ENCODE measurements at places on chromosomes 16 and 17. TPM values are rescaled to one million over a fixed set of nuclear protein-coding genes. Genes with fewer than 3 reads are reported as not detected.

- no peaks in the 10 kb centered on the region for H3K27me3 ChIP-seq
- peak overlapping the region; percentile 71 for H3K27ac ChIP-seq
- no peak for DNase-seq
- H3K36me3 ChIP-seq: peaks cover 5% of the 10 kb centered on the region
- H3K4me3 ChIP-seq: no peak overlapping the region
- peaks cover 65% of the 10 kb centered on the region for H3K4me1 ChIP-seq
Measured at GRCh38 chr16:89314854-89315253, 97.4 kb downstream of the ZNF778 start.

GRCh38 chr17:39306509-39307212 is 80.9 kb upstream of the STAC2 start:
- H3K4me3 ChIP-seq: no peak overlapping the region
- peak overlapping the region; percentile 2 for H3K27ac ChIP-seq
- H3K27me3 ChIP-seq: no peaks in the 10 kb centered on the region
- peaks cover 13% of the 10 kb centered on the region for H3K4me1 ChIP-seq
- peaks cover 27% of the 10 kb centered on the region for H3K36me3 ChIP-seq

- no peaks in the 10 kb centered on the region for H3K36me3 ChIP-seq
- H3K4me1 ChIP-seq: peaks cover 6% of the 10 kb centered on the region
- DNase-seq: no peak
- no peaks in the 10 kb centered on the region for H3K27me3 ChIP-seq
Measured at GRCh38 chr16:10600782-10601443, 20.5 kb upstream of the EMP2 start.

DNA sequence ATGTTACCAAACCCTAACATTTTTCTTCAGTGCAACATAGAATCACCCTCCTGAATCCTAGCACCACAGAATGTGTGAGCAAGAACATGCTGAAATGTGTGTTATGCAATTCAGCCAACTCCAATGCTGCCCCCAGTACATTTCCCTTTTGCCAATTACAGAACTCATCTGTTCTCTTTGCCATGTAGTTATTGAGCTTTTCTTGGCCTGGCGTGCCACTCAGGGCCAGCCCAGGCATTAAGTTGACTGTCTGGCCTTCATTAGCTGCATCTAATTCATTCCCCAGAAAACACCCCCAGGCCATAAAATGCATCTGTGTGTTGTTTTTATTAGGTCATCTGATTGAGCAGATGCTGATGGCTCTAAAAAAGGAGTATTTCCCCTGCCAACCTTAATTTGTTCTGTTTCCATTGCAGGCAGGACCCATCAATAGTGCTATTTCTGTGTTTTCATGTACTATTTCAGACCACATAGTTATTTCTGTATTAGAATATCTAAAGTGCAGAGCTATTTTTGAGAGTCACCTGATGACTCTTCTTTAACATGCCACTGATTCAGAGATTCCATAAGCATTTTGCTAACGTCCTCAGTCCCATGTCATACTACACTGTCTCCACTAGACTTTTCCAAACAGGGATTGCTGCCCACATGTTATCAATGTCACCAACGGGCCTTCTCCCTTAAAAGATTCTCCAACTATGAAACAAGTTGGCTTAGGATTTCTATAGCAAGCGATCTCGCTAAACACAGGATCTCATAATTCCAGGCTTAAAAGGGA is 969.7 kb downstream of the CDH11 start:
- no peak overlapping the region for H3K4me3 ChIP-seq
- no peaks in the 10 kb centered on the region for H3K36me3 ChIP-seq
- no peaks in the 10 kb centered on the region for H3K27me3 ChIP-seq
- H3K27ac ChIP-seq: no peak overlapping the region

- peaks cover 5% of the 10 kb centered on the region for H3K4me1 ChIP-seq
- H3K27me3 ChIP-seq: no peaks in the 10 kb centered on the region
- no peaks in the 10 kb centered on the region for H3K36me3 ChIP-seq
- DNase-seq: no peak
- H3K4me3 ChIP-seq: no peak overlapping the region
Measured at GRCh38 chr17:66748578-66748977, 86.3 kb upstream of the CACNG5 start.

DNA sequence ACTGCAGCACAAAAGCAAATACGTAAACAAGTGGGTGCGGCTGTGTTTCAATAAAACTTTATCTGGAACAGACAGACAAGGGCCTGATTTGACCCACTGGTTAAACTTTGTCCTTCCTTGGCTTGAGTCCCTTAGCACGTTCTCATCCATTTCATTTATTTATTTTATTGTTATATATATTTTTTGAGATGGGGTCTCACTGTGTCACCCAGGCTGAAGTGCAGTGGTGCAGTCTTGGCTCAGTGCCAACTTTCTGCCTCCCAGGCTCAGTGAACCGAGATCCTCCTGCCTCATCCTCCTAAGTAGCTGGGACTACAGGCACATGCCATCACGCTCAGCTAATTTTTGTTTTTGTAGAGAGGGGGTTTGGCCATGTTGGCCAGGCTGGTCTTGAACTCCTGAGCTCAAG is 64.3 kb downstream of the MYH11 start:
- no peaks in the 10 kb centered on the region for H3K36me3 ChIP-seq
- H3K27me3 ChIP-seq: no peaks in the 10 kb centered on the region
- H3K27ac ChIP-seq: no peak overlapping the region
- no peak overlapping the region for H3K4me3 ChIP-seq
- no peak for DNase-seq

- no peak overlapping the region for H3K4me3 ChIP-seq
- peak; percentile 44 for DNase-seq
- no peaks in the 10 kb centered on the region for H3K36me3 ChIP-seq
- H3K27me3 ChIP-seq: no peaks in the 10 kb centered on the region
Measured at GRCh38 chr17:75738218-75738802, 17.1 kb downstream of the ITGB4 start.

DNA sequence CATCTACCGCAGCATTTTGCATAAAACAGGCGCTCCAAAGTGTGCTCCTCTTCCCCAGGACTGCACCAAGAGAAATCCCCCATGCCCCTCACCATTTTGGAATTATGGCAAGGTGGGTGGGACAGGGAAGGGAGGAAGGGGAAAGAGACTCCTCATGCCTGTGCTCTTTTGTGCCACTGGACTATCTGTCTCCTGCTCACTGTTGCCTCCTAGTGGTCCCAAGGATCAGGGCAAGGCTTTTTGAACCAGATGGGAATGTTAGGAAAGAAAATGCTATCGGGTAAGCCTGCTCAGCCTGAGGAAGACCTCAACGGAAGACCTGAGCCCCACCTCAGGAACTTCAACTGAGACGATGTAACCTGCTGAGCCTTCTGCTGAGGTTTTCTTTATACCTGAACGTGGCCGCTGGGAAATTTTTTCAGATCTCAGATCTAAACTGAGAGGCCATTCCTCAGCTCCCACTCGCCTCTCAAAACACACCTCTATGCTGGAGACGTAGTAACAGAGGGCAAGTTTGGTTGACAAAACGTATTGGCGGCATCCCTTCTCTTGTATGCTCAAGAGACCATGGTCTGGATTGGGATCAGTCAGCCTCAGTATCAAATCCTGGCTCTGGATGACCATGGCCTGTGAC is 58.3 kb downstream of the SPACA3 start:
- H3K36me3 ChIP-seq: no peaks in the 10 kb centered on the region
- no peaks in the 10 kb centered on the region for H3K4me1 ChIP-seq
- H3K27ac ChIP-seq: no peak overlapping the region
- no peaks in the 10 kb centered on the region for H3K27me3 ChIP-seq

DNA sequence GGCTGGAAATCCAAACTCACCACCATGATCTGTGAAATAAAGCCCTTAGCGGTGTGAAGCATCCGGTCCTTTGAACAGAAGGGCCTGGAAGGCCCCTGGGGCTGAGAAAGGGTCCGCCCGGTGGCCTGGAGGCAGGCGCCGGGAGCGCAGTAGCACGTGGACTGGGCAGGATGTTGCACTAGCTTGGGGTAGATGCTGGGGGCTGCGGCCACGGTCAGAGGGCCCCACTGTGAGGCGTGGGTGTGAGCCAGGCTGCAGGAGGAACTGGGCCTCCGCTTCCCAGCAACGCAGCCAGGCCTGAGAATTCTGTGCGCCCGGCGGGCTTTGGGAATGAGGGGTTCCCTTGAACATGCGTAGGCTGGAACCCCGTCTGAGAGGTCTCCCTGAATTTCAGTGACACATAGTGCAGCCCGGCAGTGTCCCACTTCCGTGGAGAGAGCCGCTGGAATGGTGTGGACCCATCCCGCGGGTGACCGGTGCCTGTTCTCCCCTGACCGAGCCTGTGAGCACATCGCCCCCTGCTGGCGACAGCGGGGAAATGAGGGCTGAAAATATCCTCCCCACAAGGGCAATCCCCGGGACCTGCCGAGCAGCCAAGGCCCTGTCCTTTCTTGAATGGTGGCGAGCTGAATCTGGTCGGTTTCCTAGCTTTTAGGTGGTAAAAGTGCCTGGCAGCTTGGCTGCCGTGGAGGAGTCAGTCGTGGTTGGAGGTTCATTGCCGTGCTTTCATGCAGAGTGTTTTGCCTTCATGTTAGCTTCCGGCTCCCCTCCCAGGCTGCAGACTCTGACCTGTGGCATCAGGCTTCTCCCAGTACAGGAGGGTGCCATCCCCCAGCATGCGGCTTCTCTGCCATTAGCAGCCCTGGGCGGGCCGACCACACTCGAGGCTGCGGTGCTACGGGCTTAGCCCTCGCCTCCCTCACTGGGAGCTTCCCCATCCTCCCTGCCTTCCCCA is 43.8 kb downstream of the DNAJA2 start:
- no peaks in the 10 kb centered on the region for H3K27me3 ChIP-seq
- H3K4me1 ChIP-seq: peaks cover 18% of the 10 kb centered on the region
- no peak overlapping the region for H3K4me3 ChIP-seq
- H3K36me3 ChIP-seq: peaks cover 40% of the 10 kb centered on the region

- H3K4me3 ChIP-seq: no peak overlapping the region
- no peak overlapping the region for H3K27ac ChIP-seq
- H3K27me3 ChIP-seq: peaks cover 56% of the 10 kb centered on the region
- no peaks in the 10 kb centered on the region for H3K4me1 ChIP-seq
Measured at GRCh38 chr16:52543654-52544053, 3.3 kb downstream of the TOX3 start.

GRCh38 chr16:66924527-66925321 is 611 bp downstream of the RRAD start:
- no peaks in the 10 kb centered on the region for H3K27me3 ChIP-seq
- H3K4me3 ChIP-seq: peak overlapping the region; percentile 67
- H3K36me3 ChIP-seq: no peaks in the 10 kb centered on the region

- no peak overlapping the region for H3K27ac ChIP-seq
- no peaks in the 10 kb centered on the region for H3K36me3 ChIP-seq
- no peak overlapping the region for H3K4me3 ChIP-seq
- no peaks in the 10 kb centered on the region for H3K4me1 ChIP-seq
Measured at GRCh38 chr17:10233161-10233560, 34.8 kb upstream of the GAS7 start.

VTN gene
- total RNA-seq: 1.2 TPM

MBTPS1 gene
- total RNA-seq: 27.0 TPM

C16orf92 gene
- total RNA-seq: not detected

All from psoas muscle (tissue), 8 donors.